ENCODE measurements at places on chromosomes 5 and 9.

GRCh38 chr9:131669269-131670157, 70.4 kb downstream of the RAPGEF1 start:
- DNase-seq = no peak

DNA sequence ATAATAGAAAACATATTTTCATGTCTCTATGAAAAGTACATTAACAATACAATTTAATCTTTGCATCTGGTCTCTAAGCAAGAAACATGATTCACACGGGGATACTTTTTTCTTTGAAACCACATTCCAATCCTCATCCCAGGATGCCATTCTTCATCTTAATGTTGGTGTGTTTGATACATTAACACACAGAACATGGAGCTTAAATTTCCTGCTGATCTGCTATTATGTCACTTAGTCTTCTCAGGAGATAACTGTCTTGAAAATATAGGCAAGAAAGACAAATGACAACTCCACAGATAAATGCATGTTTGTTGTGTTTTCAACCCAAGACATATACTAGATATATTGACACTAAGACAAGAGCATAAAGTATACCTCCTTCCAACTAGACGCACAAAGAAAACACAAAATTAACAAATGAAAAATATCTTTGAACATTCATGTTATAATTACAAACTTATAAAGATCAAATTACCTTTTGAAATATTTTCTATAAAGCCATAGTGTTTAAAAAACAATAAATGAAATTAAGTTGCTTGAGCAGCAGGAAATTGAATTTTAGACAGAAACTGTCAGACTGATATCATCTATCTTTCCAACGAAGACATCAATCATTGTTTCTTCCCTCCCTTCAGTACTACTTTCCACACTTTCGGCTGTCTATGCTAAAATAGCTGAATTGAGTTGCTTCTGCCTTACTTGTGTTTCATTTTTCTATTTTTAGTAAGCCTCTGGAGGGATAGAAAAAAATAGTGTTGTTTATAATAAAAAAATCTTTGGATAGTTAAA, 1676.7 kb upstream of the CDH9 start:
- no peak for DNase-seq

DNA sequence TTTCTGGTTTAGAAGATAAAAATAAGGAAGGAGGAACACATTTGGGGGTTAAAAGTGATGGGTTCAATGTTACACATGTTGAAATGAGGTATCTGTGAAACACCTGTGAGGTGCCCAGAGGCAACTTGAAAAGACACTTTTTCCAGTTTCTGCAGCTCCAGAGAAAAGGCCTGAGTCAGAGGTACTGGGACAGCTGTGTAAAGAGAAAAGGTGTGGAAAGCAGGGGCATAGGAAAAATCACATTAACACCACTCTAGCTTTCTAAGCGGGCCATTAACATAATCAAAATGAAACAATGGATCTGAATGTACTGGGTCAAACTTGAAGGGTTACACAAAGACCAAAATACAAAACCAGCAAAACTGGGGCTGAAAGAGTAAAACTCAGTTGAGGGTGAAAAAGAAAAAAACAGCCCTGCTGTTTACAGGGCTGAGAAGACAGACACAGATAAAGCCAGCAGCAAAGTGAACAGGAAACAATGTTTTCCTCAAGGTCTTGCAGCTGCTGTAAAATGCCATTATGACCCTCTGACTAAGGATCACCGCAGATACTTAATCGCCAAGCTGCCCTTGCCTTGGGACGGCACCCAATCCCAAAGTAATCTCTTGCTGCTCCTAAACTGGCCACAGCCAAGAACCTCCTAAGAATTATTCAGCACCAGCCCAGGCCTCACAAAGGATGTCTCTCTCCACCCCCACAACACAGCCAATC, 104.7 kb downstream of the DROSHA start:
- no peak for DNase-seq

DNA sequence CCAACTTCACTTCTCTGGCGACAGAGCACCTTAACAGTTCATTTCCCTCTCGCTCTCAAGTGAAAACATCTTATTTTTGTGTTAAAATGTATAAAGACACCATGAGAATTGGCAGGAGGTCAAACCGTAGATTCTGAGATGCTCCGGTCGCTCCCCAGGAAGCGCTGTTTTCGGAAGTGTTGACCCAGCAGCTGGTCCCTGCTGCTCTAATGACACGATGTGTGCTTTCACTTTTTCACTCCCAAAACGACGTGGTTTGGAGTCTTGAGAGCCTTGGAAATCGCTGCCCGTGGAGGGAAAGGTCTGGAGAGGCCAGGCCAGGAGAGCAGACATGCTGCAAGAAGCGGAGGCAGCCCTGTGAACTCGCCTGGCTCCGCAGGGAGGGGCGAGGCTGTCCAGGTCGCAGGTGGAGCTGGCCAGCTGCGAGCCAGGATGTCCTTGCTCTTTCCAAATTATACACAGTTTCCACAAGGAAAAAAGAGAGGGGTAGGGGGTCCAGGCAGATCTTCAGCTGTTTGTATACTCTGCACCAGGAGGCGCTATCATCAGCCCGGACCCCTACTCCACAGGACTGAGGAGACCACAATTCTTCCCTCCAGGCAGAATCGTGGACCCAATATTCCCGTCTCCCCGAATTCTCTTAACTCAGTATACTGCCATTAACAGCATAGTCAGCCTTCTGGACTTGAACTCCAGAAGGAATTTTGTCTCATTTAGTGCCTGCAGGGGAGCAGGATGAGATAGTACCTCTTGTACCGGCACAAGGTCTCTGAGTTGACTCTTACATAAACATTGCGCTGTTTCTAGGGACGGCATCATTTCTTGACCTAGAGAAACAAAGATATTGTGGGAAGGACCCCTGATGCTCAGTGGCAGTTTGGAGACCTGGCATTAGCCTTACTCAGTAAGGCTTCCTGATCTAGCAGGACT, 248.6 kb upstream of the ANKRD55 start:
- DNase-seq = no peak

DNA sequence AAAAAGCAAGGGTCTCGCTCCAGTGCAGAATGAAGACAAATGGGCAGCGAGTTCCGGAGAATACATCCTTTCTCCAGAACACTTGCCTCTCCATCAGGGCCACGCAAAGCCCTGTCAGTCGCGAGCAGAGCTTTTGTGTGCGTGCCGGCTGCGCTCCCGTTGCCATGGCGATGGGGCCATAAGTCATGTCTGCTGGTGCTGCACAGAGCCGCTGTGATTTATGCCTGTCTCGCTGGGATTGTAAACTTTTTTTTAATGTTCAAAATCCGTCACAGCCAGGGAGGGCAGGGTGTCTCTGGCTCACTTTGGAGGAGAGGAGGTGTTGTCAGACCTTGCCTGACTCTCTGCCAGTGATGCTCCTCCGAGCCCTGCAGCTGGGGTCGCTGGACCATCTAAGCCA, 272.7 kb downstream of the TRIM32 start:
- DNase-seq = no peak

- DNase-seq = no peak
Observed at GRCh38 chr5:150960791-150961396, 56.1 kb upstream of the ZNF300 start.

- DNase-seq = peak; percentile 54
Observed at GRCh38 chr5:180126716-180127681, 55.4 kb upstream of the RNF130 start.

DNA sequence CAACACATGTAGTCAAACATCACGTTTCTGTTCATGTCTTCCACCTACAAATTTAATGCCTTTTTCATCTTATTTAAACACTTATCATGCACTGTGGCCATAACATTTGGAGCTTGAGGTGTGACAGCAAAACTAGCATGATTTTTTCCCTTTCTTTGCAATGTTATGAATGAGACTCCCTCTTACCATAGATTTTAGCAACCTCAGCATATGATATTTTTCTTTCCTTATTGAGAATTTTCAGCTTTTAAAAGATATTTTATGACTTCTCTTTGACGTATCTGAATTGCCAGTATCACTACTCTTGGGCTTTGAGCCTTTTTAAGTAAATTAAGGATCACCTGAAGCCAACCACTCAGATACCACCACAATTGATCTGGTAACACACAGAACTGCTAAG, 32.7 kb upstream of the ISOC1 start:
- DNase-seq = no peak

- no peak for DNase-seq
Observed at GRCh38 chr9:30967476-30967875, 1417.0 kb upstream of the ACO1 start.

- DNase-seq = no peak
Observed at GRCh38 chr5:132859889-132860437, 6.3 kb downstream of the GDF9 start.

DNA sequence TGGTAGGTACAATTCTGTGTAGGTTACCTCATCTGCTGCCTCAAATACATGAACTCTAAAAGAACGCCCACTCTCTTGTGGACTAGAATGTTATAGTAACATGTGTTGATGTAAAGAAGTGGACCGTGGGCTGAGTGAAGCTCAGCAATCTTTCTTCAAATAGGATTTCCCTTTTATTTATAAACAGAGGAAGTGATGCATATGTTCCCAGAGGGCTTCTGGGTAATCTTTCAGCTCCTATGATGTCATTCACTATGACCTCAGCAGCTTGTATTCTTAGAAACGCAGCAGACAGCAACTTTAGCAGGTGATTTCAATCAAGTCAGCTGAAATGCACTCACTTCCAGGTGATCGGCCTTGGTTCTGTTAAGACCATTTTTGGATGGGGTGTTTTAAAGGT, 14.4 kb downstream of the F2RL2 start:
- no peak for DNase-seq

DNA sequence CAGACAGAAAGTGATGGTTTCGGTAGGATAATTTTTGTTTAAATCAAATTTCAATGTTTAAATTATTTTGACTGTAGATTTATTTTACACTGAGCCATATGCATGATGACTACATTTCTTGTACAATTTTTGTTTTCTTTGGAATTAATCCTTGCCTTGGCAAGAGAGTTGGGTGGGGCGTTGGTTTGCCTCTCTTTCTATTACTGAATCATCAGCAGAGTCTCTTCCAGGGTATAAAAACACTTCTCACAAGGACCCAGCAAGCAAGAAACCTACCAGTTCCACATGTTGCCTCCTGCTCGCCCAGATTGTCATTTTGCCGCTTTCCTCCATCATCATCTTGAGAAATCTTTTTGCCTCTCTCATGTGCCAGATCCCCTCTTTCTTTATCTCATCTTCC, 455.0 kb upstream of the DMAC1 start:
- DNase-seq = no peak

- no peak for DNase-seq
Observed at GRCh38 chr5:37900692-37901091, 60.9 kb upstream of the GDNF start.

- no peak for DNase-seq
Observed at GRCh38 chr5:179322071-179323025, 22.9 kb downstream of the ADAMTS2 start.

DNA sequence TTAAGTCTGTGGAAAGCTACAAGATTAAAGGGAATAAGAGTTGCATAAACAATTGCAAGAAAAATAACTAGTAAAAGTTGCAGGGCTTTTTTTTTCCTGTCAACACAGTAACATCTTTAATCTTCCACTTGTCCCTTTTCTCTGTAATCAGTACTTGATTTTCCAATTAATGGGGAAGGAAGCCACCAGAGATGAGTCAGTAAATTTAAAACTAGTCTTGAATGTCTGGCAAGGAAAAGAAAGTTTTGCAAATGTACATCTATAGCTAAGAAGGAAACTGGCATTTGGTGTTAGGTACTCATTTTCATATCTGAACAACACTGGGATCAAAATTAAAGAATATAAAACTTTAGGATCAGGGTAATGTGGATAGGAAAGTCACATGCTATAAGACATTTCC, 17.1 kb downstream of the DAP start:
- no peak for DNase-seq

DNA sequence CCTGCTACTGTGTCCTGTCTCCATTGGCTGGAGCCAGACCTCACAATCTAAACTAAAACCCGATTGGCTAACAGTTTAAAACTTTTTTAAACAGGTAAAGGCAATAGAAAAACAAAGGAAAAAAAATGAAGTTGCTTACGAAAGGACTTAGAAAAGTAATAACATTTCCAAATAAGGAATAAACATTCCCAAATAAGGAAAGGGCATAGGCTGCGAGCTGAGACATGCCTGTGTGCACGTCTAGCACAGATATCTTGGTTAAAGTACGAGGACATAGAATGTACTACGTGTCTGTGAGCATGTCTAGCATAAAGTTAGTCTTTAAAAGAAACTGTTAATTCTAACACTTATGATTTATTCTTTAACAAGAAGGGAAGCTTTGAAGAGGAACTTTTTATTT, 15.3 kb upstream of the FAM120A start:
- no peak for DNase-seq

DNA sequence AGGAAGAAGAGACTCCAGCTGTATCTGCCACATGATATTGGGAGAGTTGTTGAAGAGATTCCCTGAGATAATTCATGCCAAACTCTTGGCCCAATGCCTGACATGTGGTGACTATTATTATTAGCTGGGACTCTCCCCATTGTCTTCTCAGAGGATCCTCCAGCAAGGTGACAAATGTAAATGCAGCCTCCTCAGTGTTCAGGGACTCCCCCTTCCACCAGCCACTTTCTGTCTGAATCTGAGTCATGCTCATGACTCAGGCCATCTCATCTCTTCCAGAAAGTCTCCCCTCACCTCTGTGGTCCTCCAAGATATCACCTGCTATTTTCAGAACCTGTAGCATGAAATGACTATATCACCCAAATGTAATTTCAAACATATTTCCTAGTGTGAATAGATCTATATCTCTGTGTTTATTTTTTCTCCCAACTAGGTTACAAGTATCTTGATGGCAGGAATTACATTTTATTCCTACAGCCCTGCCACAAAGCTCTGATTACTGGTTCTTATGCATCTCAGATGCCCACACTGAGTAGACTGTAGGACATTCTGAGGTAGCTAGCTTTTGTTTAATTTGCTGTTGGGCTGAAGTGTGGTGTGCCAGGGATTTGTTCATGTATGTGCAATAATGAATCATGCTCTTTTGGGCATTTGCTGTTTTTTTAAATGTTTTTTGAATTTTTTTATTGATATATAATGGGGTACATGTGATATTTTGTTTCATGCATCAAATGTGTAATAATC, 126.6 kb upstream of the IL12B start:
- DNase-seq = no peak

GRCh38 chr5:124859027-124859426, 112.6 kb upstream of the ZNF608 start:
- no peak for DNase-seq

DNA sequence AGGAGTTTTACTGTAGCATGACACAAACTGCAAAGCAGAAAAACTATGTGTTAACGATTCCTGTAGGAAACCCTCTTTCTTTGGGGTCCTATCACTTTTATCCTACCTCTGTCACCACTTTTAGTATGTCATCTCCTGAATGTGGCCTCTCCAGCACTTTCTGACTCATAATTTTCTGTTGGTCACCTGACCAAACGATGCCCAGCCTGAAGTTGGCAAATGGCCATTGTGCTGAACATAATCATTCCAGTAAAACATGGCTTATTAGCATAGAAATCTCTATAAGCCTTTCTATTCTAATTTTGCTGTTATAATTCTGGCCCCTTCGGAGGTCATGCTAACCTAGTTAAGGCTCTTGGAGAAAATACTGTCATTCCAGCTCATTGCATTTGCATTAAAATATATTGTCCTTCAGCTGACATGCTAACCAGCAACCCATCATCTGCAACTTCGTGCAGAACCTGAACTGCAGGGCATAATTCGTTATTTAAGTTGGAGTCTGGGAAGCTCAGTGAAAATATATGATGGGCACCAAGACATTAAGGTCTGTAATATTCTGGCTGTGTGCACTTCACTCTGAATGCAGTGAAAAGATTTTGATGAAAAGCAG, 140.3 kb downstream of the NMUR2 start:
- no peak for DNase-seq

GRCh38 chr5:132180134-132180745, 47.4 kb downstream of the P4HA2 start:
- no peak for DNase-seq

Measured in DND-41 (cell line).